ENCODE measurements at places on chromosomes 7 and 10.

GRCh38 chr10:6542999-6543430 is 37.1 kb downstream of the PRKCQ start:
- no peak for DNase-seq

- no peak for DNase-seq
Measured at GRCh38 chr7:70416986-70417655, 714.8 kb upstream of the GALNT17 start.

GRCh38 chr10:35300063-35300699 is 36.1 kb upstream of the CCNY start:
- no peak for DNase-seq

DNA sequence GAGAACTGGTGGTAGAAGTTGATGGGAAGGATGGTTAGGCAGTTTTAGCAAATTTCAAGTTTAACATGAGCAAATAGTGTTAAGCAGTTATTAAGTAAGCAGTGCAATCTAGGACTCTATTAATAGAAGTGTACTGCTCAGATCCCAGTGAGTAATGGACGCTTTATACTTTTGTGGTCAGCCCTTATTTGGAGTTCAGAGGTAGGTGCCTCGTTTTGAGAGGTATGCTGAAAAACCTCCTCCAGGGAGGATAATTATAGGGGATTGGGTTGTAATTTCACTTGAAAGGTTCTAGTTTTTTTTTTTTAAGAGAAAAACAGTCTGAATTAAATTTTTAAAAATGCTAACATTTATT is 33.5 kb upstream of the CCDC7 start:
- no peak for DNase-seq

DNA sequence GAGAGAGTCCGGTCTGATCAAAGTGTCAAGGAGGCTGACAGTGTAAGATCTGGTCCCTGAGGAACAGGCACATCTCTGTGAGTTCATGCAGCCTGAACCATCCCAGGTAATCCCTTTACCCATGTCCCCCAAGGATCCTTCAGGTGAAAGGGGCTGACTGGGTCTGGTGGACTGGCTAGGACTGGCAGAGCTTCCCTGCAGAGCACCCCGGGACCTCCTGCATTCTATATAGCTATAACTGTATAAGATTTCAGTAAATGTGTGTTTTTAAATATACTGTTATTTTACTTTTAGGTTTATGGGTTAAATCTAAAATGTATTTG is 246.8 kb downstream of the ELMO1 start:
- DNase-seq, result no peak

- DNase-seq, result no peak
Measured at GRCh38 chr10:116278846-116279245, 5.8 kb upstream of the GFRA1 start.

DNA sequence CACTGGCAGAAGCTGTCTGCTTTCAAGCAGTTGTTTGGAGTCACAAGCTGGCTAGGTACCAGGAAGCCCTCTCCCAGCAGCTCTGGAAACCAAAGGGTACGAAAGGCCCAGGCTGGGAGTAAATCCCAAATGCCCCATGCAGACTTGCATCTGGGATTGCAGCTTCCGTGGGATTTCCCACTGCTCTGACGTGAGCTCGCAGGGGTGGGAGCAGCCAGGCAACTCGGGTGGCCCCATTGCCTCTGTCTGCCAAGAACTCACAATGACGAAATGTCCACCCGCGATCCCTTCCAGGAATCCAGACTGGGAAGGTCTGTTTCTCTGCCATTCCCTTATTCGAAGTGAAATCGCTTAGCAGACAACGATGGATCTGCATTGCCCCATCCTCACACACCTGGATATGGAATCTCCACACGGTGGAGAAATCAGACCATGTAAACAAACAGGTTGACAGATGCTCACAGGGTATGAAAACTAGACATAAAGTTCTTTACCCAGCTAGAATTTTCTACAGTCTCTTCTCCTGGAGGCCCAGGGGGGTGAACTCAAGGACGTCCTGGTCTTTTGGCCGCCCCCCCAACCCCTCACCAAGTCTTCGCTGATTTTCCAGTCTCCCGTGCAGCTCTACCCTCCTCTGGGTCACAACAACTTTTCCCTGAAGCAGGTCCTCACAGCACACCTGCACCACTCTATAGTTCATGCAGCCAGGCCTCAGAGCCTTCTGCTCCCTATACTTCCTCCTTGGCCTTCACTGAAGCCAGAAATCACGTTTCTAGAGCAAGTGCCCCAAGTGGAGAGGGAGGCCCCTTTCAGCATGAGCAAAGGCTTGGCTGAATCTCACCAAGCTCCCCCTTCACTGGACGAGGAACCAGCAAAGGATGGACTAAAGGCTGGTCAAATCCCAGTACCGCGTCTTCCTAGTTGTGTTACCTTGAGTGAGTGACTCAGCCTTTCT is 20.0 kb downstream of the SH3PXD2A start:
- DNase-seq, result no peak

GRCh38 chr7:34322841-34323240 is 335.2 kb upstream of the NPSR1 start:
- no peak for DNase-seq

DNA sequence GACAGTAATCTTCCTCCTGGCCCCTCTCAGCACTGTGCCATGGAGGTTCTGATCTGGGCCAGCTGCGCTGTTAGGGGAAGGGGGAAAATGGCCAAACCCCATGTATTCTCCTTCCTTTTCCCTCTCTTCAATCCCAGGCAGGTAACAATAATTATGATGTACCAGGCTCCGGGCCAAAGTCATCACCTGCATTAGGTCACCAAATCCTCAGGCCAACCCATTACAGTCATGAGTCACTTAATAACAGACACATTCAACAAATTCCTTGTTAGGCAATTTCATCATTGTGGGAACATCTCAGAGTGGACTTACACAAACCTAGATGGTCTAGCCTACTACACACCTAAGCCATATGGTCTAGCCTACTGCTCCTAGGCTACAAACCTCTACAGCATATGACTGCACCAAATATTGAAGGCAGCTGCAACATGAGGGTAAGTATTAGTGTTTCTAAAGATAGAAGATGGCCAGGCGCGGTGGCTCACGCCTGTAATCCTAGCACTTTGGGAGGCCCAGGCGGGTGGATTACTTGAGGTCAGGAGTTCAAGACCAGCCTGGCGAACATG is 2.2 kb upstream of the HSPB1 start:
- DNase-seq, result peak; percentile 90

All from LNCaP clone FGC (cell line).